CD8-positive, alpha-beta memory T cell (primary cell): ENCODE measurements at places on chromosomes 2 and 18.

- DNase-seq: no peak
- H3K36me3 ChIP-seq: no peaks in the 10 kb centered on the region
- H3K4me3 ChIP-seq: no peak overlapping the region
- H3K27ac ChIP-seq: no peak overlapping the region
Observed at GRCh38 chr18:11148680-11149440, 509 bp downstream of the PIEZO2 start.

GRCh38 chr2:197071790-197072436 lies 145.4 kb upstream of the PGAP1 start:
- H3K27ac ChIP-seq: no peak overlapping the region
- H3K4me1 ChIP-seq: peaks cover 16% of the 10 kb centered on the region
- H3K27me3 ChIP-seq: no peaks in the 10 kb centered on the region

DNA sequence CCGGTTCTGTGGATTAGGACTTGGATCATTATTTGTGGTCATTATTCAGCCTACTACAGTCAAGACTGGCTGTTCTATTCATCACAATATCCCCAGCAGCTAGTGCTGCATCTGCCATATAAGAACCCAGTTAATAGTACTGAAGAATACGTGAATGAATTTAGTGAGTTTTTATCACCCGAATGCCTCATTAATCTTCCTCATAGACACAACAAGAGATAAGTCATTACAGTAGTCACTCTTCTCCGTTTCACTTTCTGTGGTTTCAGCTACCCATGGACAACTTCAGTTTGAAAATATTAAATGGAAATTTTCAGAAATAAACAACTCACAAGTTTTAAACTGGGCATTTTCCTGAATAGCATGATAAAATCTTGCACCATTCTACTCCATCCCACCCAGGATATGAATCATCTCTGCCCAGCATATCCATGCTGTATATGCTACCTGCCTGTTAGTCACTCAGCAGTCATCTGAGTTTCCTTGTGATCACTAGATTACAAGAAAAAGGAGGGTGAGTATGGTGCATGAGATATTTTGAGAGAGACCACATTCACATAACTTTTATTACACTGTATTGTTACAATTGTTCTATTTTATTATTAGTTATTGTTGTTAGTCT lies 363.7 kb upstream of the CHAC2 start:
- H3K27ac ChIP-seq: no peak overlapping the region
- DNase-seq: no peak
- no peaks in the 10 kb centered on the region for H3K4me1 ChIP-seq

DNA sequence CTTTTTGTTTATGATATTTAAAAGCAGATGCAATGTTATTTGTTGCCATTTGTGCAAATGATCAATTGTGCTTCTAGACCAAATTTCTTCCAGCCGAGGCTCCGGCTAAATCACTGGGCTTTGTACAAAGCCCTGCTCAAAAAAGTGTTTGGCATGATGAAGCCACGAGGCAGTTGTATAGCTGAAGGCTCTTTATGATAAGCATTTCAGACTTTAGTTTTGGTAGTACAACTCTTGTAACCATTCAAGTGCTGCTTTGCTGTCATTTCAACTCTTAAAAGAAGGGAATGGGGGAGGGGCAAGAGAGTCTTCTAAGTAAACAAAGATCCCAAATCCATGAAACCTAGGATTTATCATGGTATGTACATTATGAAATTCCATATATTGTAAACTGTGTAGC lies 3.3 kb upstream of the ZNF532 start:
- no peak overlapping the region for H3K4me3 ChIP-seq
- H3K27me3 ChIP-seq: peaks cover 4% of the 10 kb centered on the region
- H3K27ac ChIP-seq: no peak overlapping the region
- H3K36me3 ChIP-seq: no peaks in the 10 kb centered on the region

DNA sequence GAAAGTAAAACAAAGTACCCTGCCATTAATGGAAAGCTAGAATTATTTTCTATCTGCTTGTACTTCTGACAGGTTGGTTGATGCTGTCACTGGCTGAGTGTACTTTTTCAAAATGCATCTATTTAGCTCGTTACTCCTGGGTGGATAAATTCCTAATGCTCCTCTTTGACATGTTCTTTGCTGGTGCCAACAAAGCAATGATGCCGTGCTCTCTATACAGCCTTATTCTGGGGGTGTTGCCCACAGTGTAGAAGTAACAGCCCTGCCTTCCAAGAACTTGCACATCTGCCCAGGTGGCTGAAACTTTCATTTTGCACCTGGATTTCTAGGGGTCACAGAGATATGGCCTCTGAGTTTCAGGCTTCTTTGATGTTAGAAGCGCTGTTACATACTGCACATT lies 132.4 kb downstream of the SLC4A3 start:
- no peak for DNase-seq
- no peaks in the 10 kb centered on the region for H3K36me3 ChIP-seq
- H3K4me3 ChIP-seq: no peak overlapping the region
- H3K27ac ChIP-seq: no peak overlapping the region
- no peaks in the 10 kb centered on the region for H3K4me1 ChIP-seq

DNA sequence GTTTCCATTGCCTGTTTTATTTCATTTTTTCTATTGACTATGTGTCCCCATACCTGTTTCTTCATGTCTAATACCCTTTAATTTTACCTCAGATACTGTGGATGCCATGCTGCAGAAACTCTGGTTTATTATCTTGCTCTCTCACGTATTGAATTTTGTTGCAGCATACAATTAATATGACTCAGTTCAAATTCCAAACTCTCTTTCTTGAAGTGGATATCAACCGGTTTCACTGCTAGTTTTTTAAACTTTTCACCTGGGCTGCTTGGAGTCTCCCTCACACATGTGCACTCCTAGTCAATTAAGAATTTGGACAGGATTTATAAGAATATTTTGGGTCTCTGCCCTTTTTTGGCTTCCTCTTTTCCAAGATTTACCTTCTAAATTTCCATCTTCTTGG lies 70.6 kb upstream of the CAPN13 start:
- DNase-seq: no peak
- no peaks in the 10 kb centered on the region for H3K4me1 ChIP-seq
- H3K27me3 ChIP-seq: no peaks in the 10 kb centered on the region
- no peak overlapping the region for H3K4me3 ChIP-seq
- no peaks in the 10 kb centered on the region for H3K36me3 ChIP-seq

DNA sequence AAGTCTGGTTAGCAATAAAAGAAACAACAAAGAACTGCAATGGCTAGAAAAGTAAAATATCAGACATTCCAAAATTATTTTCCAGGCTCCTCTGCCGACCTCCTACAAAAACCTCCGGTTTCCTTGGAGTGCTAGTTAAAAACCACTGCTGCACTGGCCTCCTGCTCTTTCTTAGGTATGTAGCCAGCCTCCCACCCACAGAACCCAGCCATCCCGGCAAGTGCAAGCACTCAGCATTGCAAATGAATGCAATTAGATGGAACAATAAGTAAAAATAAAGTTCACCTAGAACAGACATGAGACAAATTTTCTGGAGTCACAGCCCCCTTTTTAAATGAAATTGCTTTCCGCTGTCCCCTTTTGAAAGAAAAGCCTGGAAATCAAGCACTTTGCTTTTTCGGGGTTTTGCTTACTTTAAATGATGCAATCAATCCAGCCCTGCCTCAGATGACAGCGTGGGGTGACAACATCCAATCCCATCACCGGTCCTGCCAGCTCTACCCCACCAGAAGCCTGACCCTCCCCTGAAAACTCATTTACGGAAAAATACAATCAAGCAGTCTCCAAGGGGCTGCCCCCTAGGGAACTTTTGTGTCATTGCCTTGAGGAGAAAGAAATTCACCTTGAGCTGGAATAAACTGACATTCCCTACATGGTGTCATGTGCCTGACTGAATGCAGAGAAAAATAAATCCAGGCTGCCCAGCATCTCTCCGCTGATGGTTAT lies 199.8 kb downstream of the EPHA4 start:
- DNase-seq: no peak
- H3K27ac ChIP-seq: no peak overlapping the region
- no peak overlapping the region for H3K4me3 ChIP-seq
- H3K36me3 ChIP-seq: no peaks in the 10 kb centered on the region

DNA sequence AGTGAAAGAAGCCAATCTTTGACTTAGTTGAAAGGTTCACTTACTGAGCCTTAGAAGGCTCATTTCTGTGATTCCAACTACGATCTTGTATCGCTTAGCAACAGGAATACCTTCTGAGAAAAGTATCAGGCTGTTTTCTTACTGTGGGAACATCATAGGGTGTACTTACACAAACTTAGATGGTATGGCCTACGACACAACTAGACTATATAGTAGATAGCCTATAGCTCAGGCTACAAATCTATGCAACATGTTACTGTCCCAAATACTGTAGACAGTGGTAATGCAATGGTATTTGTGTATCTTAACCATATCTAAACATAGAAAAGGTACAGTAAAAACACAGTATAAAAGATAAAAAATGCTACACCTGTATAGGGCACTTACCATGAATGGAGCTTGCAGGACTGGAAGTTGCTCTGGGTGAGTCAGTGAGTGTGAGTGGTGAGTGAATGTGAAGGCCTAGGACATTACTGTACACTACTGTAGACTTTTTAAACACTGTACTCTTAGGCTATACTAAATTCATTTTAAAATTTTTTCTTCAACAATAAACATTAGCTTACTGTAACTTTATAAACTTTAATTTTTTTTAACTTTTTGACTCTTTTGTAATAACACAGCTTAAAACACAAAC lies 148.8 kb upstream of the STON1 start:
- H3K4me3 ChIP-seq: no peak overlapping the region
- no peak for DNase-seq
- no peaks in the 10 kb centered on the region for H3K4me1 ChIP-seq
- H3K27me3 ChIP-seq: no peaks in the 10 kb centered on the region

- H3K36me3 ChIP-seq: no peaks in the 10 kb centered on the region
- no peaks in the 10 kb centered on the region for H3K4me1 ChIP-seq
- H3K4me3 ChIP-seq: no peak overlapping the region
- H3K27ac ChIP-seq: no peak overlapping the region
- DNase-seq: no peak
Observed at GRCh38 chr2:109194620-109194937, 65.6 kb downstream of the SH3RF3 start.

DNA sequence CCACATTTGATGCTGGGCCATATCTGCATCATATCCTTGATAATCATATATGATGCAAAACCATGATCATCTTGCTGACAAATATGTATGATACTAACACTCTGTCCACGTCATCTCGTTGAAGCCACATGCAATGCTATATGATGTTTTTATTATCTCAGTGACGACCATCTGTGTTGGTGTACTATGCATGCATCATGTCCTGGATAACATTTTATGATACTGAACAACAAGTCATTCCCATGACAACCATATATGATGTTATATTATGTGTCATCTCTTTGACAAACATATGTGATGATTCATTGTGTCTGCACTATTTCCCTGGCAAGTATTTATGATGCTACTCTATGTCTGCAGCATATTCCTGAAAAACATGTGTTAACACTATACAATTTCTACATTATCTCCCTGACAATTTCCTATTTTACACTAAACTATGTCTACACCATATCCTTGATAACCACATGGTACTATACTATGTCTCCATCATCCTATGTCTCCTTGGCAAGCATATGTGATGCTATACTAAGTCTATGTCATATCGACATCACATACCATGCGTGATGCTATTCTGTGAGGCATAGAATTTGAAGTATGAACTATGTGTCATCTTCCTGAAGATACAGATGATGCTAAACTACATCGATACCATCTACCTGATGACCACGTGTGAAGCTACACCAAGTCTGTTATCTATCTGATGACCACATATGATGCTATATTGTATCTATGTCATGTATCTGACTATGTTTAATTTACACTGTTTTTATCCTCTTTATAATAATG lies 37.0 kb downstream of the DAW1 start:
- DNase-seq: no peak
- no peaks in the 10 kb centered on the region for H3K36me3 ChIP-seq
- no peaks in the 10 kb centered on the region for H3K27me3 ChIP-seq
- no peak overlapping the region for H3K4me3 ChIP-seq
- H3K27ac ChIP-seq: no peak overlapping the region

- no peak for DNase-seq
- peaks cover 16% of the 10 kb centered on the region for H3K4me1 ChIP-seq
- H3K27ac ChIP-seq: no peak overlapping the region
- no peak overlapping the region for H3K4me3 ChIP-seq
- no peaks in the 10 kb centered on the region for H3K36me3 ChIP-seq
Observed at GRCh38 chr2:48412443-48413250, 117.3 kb upstream of the STON1 start.

DNA sequence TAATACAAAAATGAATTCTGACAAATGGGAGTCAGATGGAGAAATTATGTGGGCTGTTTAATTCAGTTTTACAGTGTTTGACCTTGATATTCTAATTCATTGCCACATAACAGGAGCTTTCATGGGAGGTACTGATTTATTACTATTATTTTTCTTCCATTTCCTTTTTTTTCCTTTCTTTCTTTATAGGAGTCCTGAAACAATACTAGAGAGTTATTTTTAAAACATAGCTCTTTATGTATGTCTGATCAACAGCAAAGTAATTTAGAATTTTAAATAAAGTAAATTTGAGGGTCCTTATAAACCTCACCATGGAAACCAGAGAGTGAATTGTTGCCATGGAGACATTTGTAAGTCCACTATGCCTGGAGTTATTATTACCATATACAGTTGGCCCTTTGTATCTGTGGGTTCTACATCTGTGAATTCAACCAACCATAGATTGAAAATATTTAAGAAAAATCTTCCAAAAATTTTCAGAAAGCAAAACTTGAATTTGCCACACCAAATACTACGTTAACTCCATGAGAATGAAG lies 40.9 kb upstream of the PPP4R1 start:
- H3K4me1 ChIP-seq: no peaks in the 10 kb centered on the region
- no peaks in the 10 kb centered on the region for H3K36me3 ChIP-seq
- no peak overlapping the region for H3K27ac ChIP-seq
- no peaks in the 10 kb centered on the region for H3K27me3 ChIP-seq
- H3K4me3 ChIP-seq: no peak overlapping the region
- no peak for DNase-seq

DNA sequence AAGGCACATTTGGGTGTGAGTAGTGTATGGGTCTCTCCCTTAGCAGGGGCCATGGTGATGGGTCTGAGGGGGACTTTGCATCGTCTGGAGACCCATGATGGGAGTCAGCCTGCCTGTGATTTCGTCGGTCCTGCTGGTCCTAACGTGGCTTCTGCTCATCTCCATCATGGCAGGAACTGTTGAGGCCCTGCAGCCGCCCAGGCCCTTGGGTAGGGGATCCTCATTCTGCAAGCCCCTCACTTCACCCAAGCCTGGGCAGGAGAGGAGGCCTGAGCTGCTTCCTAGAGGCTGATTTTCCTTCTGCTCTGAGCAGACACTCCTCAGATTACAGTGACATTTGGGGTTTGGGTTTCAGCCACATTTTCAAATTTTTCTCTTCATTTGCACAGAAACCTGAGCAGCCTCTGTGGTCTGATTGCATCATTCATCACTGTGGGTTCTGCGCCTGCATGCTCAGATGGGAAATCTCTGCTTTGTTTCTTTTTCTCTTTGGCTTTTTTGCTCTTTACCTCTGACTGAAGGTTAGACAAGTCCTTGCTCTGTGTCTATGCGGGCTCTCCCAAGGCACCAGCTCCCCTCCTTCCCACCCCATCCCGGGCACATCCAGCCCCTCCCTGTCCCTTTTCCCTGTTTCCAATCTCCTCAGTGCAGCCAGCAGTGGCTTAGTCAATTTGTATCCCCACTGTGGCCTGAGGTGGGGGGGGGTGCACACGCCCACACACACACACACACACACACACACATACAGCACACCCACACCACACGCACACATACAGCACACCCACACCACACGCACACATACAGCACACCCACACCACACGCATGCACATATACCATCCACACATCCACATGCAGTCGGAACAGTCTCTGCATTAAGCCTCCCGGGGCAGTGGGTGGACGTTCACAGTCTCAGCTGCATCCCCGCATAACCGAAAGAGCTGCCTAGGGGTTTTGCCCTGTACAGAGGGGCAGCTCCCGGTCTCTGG lies 305.4 kb upstream of the HS6ST1 start:
- no peak for DNase-seq
- no peaks in the 10 kb centered on the region for H3K36me3 ChIP-seq
- H3K4me3 ChIP-seq: no peak overlapping the region
- H3K27me3 ChIP-seq: no peaks in the 10 kb centered on the region
- no peak overlapping the region for H3K27ac ChIP-seq
